ENCODE measurements at places on chromosomes 5 and 9.

DNA sequence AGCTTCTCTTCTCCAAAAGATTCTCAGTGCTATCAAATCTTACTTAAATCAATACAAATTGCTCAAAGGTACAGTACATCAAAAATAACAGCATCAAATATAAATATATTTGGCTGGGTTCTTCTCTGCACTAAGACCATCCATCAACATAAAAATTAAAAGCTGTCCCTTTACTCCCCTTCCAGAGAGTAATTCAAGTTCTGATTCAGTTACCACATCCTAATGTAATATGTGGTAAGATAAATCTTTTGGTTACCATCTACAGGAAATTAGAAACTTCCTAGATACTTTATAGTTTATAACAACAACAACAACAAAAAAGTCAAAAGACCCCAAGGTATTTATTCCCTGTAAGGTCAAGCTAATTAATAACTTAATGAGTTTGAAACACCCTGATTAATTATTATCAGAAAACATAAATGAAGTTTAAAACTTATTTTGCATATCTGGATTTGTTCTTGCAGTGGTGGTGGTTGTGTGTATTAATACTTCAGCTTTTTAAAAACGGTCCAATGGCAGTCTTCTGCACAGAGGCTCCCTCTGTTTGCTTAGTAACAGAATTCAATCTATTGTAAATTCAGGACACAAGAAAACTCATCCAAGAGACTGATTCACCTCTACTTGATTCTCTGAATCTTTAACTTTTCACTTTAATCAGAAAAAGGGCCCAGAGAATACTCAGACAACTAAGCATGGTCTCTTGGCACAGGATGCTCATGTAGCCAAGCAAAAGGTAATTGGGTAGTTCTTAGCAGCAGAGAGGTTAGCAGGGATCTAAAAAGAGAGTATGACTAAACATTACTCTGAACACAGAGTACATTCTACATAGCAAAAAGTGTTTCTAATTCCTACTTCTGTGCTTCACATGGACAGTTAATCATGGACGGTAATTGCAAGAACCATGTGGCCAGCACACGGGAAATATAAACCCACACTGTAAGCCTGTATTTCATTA, 20.1 kb downstream of the DIAPH1 start:
- DNase-seq = no peak

GRCh38 chr5:44779167-44779566, 29.6 kb upstream of the MRPS30 start:
- DNase-seq = no peak

- no peak for DNase-seq
These were observed 51.9 kb upstream of the NEK6 start for GRCh38 chr9:124205686-124206352.

DNA sequence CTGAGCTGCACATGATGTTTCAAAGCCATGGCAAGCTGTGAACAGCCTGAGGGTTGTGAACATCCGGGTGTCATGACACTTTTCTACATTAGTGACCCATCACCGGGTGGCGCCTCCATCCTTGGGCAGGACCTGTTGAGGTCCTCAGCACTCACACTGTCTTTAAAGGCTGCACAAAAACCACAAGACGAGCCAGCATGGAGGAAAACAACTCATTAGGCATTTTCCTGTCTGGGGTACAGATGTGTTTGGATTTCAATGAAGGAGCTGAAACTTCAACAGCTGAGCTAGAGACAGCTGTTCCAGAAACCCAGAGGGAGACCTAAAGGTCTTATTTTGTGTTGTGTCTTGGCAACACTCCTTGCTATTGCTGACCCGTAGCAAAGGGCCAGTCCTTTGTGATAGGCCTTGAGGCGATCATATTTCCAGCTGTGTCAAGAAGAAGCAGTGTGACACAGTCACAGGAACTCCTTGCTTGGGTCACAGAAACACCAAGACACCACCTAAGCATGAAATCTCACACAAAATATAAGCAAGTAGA, 151.8 kb upstream of the VLDLR start:
- peak; percentile 6 for DNase-seq

- no peak for DNase-seq
These were observed 423.2 kb upstream of the SGCD start for GRCh38 chr5:155903791-155904190.

DNA sequence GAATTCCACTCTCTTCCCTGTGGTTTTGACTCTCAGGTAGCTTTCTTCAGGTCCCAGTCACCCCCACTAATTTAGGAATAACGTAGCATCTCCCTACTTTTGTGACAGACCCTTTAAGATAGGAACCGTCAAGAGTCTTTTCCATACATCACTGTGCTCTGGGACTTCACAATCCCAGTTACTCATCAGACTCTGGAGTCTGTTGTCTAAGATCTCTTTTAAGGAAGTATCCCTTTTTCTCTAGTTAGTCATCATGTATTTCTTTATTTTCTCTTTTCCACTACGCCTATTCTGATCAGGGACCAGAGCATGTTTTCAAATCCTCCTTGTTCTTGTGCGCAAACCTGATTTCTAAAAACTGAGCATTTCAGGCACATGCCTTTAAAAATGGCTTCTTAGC, 143.0 kb downstream of the GOLPH3 start:
- DNase-seq = no peak

DNA sequence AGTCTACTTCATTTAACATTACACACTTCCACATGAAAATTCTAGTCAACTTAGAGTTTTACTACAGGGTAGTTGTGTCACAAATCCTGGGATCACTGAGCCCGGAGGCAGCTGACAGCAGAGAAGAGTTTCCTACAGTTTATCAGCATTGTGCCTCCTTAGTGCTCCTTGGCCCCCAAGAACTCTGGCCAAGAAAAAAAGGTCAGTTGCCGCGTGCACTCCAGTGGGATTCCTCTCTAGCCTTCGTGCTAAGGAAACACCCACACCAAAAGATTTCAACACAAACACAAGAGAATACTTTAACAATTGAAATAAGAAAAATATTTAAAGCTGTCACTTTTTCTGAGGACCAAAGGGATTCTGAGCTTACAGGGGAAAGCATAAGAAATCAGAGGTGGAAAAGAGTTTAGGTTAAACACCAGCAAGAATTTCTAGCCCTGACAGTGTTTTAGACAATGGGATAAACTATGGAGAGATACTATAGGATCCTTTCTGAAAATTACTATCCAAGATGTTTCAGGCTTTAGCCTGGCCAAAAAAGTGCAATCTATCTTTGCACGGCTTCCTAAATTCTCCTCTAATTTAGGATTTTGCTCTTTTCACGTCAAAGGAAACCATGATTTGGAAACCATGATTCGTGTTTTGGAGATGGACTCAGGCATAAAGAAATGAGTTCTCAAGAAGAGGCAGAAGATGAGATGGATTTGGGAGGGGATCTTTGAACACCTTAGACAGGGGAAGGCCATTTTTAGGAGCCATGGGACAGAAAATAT, 606.8 kb downstream of the RAB3C start:
- DNase-seq = no peak

DNA sequence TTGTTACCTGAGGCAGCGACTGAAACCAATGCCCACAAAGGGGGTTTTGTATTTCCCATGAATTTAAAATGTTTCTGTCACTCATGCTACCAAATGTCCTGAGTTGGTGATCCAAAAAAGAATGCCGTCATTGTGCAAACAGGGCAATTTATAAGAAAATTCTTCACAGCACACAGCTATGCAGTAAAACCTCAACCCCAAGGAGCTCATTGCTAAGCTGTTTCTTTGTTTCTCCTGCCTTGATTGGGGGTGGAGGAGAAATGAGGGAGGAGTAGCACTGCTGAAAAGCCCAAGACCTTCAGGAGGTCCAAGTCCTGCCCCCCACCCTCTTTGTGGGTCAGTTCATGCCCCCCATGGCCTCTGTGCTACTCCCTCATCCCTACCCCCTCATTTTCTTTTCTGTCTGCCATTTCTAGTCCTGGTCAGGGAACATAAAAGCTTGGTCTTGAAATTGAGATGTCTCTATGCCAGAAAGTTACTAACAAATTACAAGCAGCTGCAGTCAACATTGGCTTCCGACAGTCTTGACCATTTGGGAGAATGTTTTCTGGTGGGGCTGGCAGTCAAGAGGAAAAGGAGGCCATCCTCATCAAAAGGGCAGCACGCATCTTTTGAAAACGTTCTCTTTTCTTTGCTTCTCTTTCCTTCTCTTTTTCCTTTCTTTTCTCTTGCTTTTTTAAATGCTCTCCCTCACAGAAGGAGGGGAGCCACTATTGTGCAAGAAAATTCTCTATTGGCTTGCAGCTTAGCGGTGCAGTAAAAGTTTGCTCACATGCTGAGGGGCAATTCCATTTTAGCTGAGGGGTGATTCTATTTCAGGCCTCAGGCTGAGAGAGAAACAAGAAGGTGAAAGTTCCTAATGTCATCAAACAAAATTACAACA, 133.3 kb downstream of the GCNT1 start:
- DNase-seq = no peak

GRCh38 chr5:79964136-79964535, 26.9 kb downstream of the MTX3 start:
- no peak for DNase-seq

DNA sequence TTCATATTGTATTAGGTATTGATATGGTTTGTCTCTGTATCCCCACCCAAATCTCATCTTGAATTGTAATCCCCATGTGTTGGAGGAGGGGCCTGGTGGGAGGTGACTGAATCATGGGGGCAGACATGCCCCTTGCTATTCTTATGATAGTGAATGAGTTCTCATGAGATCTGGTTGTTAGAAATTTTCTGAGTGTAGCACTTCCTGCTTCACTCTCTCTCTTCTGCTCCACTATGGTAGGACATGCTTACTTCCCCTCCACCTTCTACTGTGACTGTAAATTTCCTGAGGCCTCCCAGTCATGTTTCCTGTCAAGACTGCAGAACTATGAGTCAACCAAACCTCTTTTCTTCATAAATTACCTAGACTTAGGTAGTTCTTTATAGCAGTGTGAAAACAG, 187.4 kb upstream of the SLC24A2 start:
- peak; percentile 44 for DNase-seq

DNA sequence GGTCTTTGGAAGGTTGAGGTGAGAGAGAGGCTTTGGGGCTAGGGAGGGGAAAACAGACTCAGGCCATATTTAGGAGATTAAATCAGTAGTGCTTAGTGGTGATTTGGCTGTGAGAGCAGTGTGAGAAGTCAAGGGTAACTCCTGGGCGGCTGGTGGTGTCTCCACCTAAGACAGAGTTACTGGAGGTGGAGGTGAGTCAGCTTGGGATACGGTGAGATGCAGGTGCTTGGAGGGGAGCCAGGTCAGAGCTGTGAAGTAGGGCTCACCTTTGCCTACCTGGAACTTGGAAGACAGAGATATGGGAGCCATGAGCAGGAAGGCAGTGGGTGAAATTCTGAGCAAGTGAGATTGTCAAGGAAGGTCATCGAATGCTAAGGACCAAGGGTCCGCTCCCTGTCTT, 24.5 kb downstream of the RGS3 start:
- no peak for DNase-seq

- no peak for DNase-seq
These were observed 46.7 kb downstream of the PSD2 start for GRCh38 chr5:139842321-139842720.

All from activated CD4-positive, alpha-beta T cell treated with anti-CD3 and anti-CD28 coated beads, Interleukin-2, amount 10 ng/mL, durations not matched to agents 7 days and 5 days (primary cell).